ENCODE measurements at places on chromosomes 5 and 9. TPM values are rescaled to one million over a fixed set of nuclear protein-coding genes. Genes with fewer than 3 reads are reported as not detected.

GRCh38 chr5:172511952-172512351, 57.6 kb upstream of the SH3PXD2B start:
- DNase-seq, result no peak

GRCh38 chr5:112014783-112015395, 257.9 kb upstream of the NREP start:
- no peak for DNase-seq

DNA sequence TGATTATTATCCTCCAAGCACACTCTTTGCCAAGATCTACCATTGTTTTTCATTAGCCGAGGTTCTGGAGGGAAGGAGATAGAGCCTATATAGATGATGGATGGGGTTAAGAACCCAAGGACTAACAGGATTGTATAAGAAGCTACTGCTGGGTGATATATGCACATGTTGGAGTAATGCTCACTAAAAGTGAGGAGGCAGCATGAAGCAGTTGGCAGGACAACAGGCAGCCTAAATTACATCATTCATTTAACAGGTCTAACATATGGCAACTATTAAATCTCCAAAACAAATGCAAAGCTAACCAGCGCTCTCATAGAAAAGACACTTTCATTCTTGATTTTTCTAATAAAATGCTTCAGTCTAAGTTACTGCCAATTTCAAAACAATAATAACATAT, 293.2 kb downstream of the EPB41L4A start:
- DNase-seq, result no peak

INSL4 gene
- 4.8 TPM for total RNA-seq

GRCh38 chr5:56169281-56169680, 63.8 kb downstream of the ANKRD55 start:
- DNase-seq, result peak; percentile 42

Measured in umbilical cord (tissue), 2 donors.